SHP77 treated with DMSO at 0.1 percent for 48 hours (cell line): ENCODE measurements at places on chromosomes 3 and 15.

GRCh38 chr15:74451861-74452835, 8.8 kb downstream of the UBL7 start:
- no peak for DNase-seq

DNA sequence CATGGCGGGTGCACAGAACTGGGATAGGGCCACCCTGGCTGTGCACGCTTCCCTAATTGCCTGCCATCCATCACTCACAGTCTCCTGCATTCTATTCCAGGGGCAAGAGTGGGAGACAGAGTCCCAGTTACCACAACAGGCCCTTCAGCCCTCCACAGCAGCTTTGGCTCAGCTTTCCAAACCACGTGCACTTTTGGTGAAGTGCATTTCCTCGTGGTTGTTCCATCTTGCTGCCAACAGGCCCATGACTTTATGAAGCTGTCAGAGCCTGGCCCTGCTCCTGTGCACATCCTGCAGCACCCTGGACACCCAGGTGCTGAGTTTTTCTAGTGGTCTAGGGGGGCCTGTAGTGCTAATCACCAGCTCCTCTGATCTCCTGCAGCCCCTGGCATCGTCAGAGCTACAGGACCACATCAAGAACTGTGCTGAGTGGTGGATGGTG, 110.2 kb downstream of the ADCY5 start:
- no peak for DNase-seq

DNA sequence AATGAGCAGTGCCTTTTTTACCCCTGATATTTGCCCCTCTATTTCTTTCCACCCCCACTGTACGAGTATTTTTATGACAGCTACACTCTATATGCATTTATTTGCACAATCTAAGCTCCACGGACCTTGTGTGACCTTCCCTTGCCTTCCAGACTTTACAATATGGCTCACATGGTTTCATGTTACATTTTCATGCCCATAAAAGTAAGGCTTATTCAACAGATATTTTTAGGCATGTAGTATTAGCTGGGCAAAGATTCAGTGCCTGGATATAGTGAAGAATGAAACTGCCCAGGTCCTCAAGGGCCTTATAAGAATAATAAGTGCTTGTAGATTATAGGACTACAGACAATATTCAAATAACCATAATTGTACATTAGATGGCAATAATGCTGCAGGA, 481.9 kb upstream of the CNTN4 start:
- peak; percentile 69 for DNase-seq

DNA sequence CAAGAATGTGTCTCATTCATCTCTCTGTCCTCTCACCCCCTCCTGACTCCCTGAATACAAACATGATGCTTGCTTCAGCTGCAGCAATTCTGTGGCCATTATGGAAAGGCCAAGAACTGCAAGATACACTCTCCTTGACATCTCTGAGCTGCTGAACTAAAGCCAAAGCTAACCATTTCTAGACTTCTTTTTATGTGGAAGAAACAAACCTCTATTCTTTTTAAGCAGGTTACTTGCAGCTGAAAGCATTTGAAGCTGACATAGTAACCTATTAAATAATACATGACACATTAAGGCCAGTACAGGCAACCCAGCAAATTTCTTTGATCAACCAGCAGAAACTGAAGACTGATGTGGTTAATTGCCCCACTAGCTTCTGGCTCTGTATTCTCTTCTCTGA, 17.5 kb downstream of the FHIT start:
- no peak for DNase-seq

- DNase-seq, result no peak
These were observed 192.3 kb downstream of the IGSF11 start for GRCh38 chr3:118842147-118842863.

- no peak for DNase-seq
These were observed 85.2 kb upstream of the ADAMTS17 start for GRCh38 chr15:100426937-100427336.

- DNase-seq, result no peak
These were observed 554 bp downstream of the CHST13 start for GRCh38 chr3:126524429-126524988.
